ENCODE measurements at places on chromosomes 3 and 15.

DNA sequence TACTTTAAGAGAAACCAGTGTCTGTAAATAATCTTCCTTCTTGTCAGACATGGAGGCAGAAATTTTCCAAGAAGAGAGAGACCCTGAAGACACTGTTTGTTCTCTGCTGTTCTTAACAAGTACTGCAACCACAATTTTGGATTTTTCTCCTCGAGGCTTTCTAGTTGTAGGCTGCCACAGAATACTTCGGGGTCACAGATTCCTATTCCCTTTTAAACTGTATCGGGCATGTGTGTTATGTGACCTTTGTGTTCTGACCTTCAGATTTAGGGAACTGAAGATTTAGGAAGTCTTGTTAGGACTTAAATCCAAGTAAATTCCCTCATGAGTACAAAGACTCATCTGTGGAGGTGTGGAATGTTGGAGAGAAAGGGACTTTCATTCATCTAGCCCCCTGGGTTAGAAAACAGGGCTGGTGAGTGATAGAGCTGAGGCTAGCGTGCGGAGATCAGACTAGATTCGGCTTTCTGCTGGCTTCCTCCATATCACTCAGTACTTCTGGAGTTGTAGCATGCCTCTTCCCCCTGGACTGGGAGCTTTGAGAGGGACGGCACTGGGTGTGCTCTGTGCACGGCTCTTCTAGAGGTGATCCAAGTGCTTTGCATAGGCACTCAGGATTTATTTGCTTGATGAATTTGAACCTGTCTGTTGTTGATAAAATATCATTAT lies 237.0 kb downstream of the LPP start:
- no peak for DNase-seq

- DNase-seq = no peak
These were observed 12.3 kb upstream of the COL6A6 start for GRCh38 chr3:130504701-130505100.

DNA sequence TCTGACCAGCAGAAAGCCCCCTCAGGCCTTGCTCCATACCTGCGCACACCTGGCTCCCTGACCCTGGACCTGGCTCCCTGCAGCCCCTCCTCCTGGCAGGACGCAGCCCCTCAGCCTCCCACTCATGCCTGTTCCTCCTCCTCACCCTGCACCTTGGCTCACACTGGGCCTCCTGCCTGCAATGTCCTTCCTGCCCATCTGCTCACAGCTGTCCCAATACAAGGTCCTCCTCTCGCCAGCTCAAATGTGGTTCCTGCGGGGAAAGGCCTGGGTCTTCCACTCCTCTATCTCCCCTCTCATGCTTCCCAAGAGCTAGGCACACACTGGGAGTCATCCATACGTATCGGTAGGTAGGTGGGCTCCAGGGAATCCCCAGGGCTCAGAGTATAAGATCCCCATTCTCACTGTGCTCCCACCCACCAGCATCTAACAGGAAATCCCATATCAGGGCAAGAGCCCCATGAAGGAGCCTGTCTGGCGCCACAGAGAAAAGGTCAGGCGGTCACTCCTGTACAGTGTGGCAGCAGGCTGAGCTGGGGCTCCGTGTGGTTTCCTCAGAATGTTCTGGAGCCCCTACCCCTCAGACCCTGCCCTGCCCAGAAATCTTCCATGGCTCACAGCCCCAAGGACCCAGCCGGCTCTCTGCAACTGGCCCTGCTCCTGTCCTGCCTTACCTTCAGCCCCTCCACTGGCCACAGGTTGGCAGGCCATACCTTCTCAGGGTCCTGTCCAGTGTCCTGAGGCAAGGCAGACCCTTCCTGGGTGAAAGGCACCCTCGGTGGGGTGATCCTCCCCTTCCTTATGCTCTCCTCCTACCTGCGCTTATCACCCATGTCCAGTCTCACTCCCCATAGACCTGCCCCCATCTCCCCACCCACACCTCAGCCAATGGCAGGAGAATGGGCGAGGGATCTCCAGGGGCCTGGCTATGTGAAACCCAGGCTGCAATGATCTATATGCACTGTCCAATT lies 10.9 kb downstream of the PLCD1 start:
- DNase-seq = peak; percentile 0

DNA sequence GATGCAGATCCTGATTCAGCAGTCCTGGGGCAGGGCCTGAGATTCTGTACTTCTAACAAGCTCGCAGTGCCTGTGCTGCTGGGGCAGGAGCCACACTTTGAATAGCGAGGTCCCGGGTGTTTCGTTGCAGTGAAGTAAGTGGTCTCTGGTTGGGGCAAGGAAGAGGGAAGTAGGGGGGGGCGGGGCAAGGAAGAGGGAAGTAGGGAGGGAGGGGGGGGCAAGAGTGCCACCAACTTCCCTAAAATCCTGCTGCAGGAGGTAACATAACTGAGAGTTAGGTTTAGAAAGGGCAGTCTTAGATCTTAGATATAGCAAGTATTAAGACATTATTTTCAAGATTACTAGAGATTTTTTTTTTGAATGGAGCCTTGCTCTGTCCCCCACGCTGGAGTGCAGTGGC lies 35.5 kb downstream of the CRTAP start:
- no peak for DNase-seq

- DNase-seq = no peak
These were observed 25.9 kb downstream of the C3orf20 start for GRCh38 chr3:14700891-14701290.

GRCh38 chr3:51391566-51392354 lies 675 bp downstream of the RBM15B start:
- peak; percentile 60 for DNase-seq

DNA sequence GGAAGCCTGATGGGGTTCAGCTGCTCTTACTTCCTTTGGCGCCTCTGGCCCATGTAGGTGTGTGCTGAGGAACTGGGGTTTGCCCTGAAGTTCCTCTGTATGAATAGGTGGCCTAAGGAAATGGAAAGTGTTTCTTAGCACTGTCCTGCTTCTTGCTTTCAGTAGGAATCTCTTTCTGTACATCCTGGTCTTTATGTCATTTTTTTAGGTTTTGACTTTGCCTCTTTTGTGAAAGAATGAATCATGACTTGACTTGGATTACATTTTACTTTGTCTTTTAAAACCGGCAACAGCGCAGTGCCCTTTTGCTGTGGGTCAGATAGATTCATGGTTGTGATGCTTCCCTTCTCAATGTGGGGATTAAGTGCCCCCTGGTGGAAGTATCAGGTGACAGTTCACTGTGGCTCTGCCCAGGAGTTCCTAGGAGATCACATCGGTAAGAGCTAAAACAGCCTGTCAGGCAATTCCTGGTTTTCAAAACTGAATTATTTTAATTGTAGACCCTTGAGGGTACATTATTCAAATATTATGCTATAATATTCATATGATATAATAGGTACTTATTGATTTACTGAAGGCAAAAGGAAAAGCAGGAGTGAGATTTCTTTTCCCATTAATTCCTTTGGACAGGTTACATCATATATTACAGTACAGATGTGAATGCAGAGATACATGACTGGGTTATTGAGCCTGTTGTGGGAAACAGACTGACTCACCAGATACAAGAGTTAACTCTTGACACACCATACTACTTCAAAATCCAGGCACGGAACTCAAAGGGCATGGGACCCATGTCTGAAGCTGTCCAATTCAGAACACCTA lies 95.4 kb downstream of the HCN4 start:
- DNase-seq = peak; percentile 49

DNA sequence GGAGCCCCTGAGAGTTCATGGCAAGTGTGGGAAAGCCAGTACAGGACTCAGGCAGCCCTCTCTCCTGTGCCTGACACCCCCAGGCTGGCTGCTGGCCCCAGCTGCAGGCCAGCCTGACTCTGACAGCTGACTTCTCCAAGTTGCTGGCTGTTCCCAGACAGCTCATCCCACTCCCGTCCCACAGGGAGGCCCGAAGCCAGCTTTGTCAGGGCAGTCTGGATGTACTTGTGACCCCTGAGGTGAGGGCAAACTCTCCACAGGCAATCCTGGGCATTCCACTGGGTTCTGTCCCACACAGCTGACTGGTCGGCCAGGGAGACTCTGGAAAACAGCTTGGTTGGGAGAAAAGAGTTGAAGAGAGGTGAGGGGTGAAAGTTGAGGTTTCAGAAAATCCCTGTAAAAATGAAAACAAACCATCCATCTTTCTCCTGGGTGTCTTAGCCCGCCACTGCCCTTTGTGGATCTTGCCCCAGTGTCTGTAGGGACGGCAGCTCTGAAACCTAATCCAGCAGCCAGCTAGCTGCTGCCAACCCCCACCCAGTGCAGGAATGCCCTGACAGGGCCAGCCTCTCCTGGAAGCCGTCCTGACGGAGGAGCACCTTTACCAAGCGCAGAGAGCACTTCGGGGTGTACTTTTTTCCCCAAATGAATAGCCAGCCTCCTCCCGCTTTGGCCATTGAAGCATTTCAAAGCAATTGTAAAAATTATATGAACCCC lies 87.9 kb downstream of the DNAJB8 start:
- DNase-seq = no peak

- no peak for DNase-seq
These were observed 171.5 kb upstream of the NANOGP8 start for GRCh38 chr15:35256551-35256950.

- peak; percentile 8 for DNase-seq
These were observed 131.2 kb upstream of the TGFBR2 start for GRCh38 chr3:30475038-30475808.

- DNase-seq = no peak
These were observed 114.8 kb downstream of the WDR72 start for GRCh38 chr15:53644660-53645059.

GRCh38 chr15:95277266-95277665 lies 1045.9 kb downstream of the MCTP2 start:
- DNase-seq = no peak

DNA sequence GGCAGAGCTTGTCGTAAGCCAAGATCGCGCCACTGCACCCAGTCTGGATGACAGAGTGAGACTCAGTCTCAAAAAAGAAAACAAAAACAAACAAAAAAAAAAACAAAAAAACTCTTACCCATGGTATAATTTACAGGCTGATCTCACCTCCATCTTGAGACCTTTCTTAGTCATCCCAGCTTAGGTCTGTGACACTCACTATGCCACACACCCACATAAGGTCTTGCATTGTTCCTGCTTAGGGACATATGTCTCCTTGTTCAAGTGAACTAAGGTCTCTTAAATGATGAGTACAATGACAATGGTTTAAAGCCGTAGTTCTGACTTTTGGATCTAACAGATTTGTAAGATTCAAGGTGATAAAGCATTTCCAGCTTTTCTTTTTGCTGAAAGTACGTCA lies 360.2 kb upstream of the ARHGEF26 start:
- no peak for DNase-seq

- no peak for DNase-seq
These were observed 37.4 kb upstream of the CTDSPL start for GRCh38 chr3:37824090-37824953.

- no peak for DNase-seq
These were observed 8.3 kb downstream of the TF start for GRCh38 chr3:133754455-133754854.

DNA sequence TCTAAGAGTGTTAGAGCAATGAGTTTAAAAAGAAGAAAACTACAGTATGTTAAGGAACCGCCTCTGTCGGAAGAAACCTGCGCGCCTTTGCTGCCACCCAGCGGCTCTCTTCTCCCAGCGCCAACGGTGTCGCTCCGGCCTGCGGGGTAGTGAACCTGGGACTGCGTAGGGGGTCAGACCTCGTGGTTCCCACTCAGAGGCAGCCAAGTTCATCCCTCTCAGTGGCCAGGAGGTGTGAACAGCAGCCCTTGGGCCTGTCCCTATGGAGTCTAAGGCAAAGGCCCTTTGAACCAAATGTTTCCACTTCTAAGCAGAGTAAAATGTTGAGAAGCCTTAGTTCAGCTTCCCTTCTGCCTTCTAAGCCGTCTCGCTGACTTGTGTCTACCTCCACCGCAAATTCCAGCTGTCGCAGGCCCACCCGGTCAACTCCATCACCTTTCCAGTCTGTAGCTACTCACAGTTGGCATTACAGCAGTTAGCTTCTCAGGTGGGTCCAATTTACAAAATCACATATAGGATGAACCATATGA lies 980 bp upstream of the RAB27A start:
- peak; percentile 88 for DNase-seq

- DNase-seq = no peak
These were observed 35.4 kb upstream of the TSC22D2 start for GRCh38 chr3:150372722-150373121.

- DNase-seq = no peak
These were observed 135.2 kb downstream of the BBX start for GRCh38 chr3:107657971-107658370.

DNA sequence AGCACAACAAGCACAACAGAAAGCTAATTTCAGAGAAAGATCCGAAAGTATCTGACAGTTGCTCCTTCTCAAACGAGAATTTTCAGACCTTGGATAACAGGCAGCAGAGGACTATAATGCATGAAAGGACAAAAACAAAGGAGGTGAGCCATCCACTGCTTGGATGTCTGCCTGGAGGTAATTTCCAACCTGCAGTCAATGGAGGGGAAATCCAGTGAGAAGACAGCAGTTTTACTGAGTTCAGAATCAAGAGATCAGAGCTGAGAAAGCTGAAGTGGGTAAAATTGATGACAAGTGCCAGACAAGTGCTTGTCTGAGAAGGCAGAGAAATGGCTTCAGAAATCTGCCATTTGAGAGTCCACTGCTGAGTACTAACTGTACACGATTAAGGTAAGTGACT lies 22.1 kb downstream of the UBE3A start:
- no peak for DNase-seq

DNA sequence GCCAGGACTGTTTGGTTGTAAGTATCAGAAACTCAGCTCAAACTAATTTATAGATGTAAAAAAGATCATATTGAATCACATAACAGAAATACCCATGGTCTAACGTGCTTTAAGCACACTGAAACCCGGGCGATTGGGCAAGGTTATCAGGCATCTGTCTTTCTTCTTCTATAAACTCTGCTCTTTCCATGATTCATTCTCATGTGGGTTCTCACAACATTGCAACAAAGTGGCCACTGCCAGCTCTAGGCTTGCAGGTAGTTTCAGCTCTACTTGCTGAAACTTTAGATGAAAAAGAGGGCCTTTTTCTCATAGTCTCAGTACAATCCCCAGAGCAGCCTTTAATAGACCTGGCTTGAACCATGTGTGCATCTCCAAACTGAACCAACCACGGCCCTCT lies 456.1 kb downstream of the MFSD1 start:
- DNase-seq = no peak

- DNase-seq = no peak
These were observed 357.4 kb downstream of the RSL24D1 start for GRCh38 chr15:54839379-54839778.

GRCh38 chr15:47991357-47991756 lies 129.4 kb upstream of the SLC24A5 start:
- no peak for DNase-seq

- DNase-seq = no peak
These were observed 31.3 kb downstream of the EFL1 start for GRCh38 chr15:82231233-82231632.

- DNase-seq = no peak
These were observed 32.8 kb upstream of the TIMP4 start for GRCh38 chr3:12191559-12191958.

GRCh38 chr15:90883526-90883975 lies 753 bp upstream of the FES start:
- DNase-seq = no peak
